ENCODE measurements at places on chromosomes 13 and 19. TPM values are rescaled to one million over a fixed set of nuclear protein-coding genes. Genes with fewer than 3 reads are reported as not detected.

- no peak for DNase-seq
Observed at GRCh38 chr13:38341149-38341692, 8.4 kb upstream of the UFM1 start.

- no peak for DNase-seq
Observed at GRCh38 chr13:110634558-110634957, 19.2 kb downstream of the NAXD start.

DNA sequence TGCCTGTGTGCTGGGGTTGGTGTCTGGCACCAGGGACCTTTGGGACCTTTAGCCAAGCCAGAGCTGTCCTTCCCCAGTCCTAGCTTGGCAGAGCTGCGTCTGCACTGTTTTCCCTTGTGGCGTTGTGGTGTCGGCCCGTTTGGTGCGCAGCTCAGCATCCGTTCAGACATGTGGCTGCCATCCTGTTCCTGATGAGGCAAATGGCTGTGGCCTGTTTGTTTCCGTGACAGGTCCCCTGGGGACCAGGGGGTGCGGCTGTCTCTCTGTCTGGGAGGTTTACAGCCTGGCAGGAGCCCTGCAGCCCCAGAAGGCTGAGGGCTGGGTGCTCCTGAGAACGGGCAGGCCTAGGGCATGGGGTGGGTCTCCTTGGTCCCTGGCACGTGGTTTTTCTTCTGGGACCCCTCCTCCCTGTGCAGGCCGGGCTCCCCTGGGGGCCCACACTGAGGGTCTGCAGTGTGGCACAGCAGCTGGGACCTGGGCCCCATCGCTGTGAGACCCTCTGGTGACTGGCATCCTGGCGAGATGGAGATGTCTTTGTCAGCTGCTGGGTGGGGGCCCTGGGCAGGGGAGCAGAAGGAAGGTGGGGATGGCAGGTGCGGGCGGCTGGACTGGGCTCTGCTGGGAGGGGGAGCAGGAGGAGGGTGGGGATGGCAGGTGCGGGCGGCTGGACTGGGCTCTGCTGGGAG is 4.0 kb downstream of the SPPL2B start:
- DNase-seq = no peak

GRCh38 chr19:30631033-30631370 is 258.8 kb downstream of the ZNF536 start:
- DNase-seq = no peak

GRCh38 chr13:50188696-50189095 is 173.5 kb downstream of the KCNRG start:
- DNase-seq = no peak

DNA sequence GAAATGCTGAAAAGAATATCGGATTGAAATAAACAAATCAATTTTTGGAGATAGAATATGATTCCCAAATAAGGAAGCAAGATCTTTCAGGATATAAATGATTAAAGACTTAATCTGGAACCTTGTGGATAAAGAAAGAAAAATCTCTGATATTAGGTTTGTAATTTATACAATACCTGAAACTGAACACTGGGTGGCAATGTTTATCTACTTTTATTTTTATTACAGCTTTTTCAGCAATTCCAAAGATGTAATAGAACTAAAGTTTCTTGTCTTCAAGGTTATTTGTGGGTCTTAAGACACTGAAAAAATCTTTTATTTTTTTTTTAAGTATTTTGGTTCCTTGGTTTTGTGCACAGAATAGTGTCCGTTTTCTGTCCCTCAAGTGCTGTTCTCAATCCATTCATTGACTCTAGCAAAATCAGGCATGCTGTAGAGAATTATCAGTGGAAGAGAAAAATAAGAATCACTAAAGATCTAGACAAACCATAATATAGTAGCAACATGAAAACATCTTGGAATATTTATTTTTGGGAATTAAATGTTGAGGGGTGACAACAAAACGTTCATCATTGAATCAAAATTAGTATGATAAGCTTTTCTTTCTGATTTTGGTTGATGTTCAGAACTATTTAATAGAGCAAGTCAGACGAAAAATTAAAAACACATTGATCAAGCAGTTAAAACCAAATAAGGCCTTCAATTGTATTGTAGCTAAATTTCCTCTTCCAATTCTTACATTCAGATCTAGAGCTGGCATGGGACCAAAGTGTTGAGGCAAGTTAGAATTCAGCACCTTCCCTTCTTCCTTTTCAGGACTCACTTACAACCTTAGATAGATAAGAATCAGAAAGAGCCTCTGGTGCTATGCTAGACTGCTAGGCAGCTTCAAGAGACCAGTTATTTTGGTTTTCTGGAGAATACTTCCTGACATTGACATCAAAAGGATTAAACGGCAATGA is 704.4 kb upstream of the PCDH20 start:
- peak; percentile 7 for DNase-seq

DNA sequence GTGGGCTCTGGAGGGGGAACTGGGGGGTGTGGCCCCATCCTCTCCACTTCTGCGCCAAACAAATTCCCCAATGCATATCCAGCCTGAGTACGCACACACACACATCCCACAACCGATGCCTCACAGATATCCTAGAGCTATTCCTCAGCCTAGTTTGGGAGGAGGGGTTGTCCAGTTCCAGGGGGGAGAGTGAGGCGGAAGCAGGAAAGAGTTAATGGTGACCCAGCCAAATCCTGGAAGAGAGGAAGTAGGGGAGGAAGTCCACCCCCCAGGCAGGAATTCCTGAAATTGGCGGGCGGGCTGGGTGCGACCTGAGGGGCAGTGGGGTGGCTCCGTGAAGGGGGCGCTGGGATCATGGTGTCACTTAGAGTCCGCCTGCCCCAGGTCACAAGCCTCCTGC is 897 bp downstream of the GPR4 start:
- peak; percentile 18 for DNase-seq

GRCh38 chr19:45769821-45770191 is 754 bp upstream of the SIX5 start:
- DNase-seq = no peak

DNA sequence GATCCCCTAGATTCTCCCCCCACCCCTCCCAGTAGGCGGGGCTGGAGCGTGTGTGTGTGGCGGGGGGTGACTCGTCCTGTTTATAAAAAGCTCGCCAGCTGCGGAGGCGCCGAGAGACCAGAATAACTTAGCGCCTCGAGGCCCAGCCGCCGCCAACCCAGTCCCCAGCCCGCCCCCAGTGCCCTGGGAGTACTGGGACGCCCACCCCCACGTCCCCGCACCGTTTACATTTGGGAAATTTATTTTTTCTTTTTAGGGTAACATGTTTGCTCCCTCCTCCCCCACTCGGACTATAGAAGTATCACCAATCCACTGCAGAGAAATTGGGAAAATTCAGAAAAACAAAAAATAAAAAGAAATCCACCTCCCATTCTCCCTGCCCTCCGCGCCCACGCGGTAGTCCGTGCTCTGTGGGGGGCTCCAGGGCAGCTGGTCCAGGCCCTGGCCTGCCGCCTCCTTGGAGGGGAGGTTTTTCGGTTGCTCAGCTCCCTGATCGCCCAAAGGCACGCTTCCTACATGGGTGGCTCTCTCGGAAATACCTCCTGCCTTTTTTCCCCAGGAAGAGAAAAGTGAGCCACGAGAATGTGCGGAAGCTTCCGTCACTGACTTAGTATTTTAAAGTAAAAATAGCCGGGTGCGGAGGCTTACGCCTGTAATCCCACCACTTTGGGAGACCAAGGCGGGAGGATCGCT is 1.5 kb upstream of the RAB3A start:
- DNase-seq = peak; percentile 72

- no peak for DNase-seq
Observed at GRCh38 chr19:38718747-38719543, 25.3 kb downstream of the CAPN12 start.

DNA sequence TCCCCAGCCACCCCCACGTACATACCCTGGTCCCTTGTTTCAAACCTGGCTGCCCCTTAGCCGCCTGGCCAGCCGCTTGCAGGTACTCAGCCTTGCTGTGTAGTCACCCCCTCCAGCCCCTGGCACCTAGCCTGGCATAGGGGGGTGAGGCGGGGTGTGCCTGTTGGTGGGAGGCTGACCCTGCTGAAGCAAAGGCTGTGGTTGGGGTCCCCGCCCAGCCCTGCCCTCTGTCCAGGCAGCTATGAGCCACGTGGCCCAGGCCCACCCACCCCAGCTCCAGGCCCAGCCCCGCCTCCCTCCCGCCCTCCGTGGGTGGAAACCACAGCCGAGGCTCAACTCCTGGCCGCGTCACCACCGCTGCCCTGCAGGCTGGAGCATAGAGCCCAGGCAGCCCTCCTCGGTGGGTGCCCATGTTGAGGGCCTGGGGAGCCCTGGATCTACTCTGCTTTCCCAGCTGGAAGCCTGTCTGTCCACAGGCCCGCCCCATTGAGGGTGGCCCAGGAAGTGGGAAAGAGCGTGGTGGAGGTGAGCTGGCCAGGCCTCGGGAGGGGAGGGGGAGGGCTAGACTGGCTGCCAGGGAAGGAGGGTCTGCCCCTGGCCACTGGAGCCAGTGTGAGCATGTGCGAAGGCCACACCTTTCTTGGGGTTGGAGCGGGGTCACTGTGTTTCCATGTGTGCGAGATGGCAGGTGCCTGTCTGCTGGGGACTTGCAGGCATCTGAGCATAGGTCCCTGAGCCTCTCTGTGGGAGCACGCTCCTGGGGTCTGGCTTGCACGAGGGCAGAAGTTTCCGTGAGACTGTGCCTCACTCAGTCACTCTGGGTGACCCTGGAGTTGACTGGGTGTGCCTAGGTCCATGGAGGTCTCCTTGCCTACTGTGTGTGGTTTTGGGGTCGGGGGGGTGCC is 31.0 kb downstream of the PAK4 start:
- DNase-seq = no peak

DNA sequence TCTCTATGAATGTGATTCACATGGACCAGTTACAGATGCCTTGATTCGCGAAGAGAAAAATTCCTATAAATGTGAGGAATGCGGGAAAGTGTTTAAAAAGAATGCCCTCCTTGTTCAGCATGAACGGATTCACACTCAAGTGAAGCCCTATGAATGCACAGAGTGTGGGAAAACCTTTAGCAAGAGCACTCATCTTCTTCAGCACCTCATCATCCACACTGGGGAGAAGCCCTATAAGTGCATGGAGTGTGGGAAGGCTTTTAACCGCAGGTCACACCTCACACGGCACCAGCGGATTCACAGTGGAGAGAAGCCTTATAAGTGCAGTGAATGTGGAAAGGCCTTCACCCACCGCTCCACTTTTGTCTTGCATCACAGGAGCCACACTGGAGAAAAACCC is 7.7 kb downstream of the ZNF543 start:
- DNase-seq = no peak

- peak; percentile 37 for DNase-seq
Observed at GRCh38 chr13:94722609-94723345, 10.4 kb upstream of the SOX21 start.

GRCh38 chr13:71515744-71516038 is 351.3 kb downstream of the DACH1 start:
- DNase-seq = peak; percentile 22

- no peak for DNase-seq
Observed at GRCh38 chr13:111917901-111918300, 149.0 kb upstream of the SOX1 start.

GRCh38 chr19:40609561-40610395 is 8.6 kb downstream of the LTBP4 start:
- DNase-seq = peak; percentile 61

DNA sequence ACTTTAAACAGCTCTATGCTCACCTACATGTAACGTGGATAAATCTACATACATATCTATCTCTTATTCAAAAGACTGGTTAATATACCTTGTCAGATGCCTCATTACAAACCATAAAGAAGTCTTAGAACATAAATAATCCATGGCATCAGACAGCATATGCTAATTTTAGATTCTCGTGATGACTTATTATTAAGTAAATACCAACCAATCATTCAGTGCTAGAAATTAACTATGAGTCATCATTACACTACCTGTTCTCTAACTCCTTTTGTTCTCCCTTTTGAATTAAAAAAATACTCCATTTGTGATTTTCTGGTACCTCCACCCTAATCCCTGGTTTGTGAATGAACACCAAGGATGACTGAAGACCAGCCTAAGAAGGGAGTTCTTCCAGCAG is 754.3 kb upstream of the ARGLU1 start:
- DNase-seq = peak; percentile 2

DNA sequence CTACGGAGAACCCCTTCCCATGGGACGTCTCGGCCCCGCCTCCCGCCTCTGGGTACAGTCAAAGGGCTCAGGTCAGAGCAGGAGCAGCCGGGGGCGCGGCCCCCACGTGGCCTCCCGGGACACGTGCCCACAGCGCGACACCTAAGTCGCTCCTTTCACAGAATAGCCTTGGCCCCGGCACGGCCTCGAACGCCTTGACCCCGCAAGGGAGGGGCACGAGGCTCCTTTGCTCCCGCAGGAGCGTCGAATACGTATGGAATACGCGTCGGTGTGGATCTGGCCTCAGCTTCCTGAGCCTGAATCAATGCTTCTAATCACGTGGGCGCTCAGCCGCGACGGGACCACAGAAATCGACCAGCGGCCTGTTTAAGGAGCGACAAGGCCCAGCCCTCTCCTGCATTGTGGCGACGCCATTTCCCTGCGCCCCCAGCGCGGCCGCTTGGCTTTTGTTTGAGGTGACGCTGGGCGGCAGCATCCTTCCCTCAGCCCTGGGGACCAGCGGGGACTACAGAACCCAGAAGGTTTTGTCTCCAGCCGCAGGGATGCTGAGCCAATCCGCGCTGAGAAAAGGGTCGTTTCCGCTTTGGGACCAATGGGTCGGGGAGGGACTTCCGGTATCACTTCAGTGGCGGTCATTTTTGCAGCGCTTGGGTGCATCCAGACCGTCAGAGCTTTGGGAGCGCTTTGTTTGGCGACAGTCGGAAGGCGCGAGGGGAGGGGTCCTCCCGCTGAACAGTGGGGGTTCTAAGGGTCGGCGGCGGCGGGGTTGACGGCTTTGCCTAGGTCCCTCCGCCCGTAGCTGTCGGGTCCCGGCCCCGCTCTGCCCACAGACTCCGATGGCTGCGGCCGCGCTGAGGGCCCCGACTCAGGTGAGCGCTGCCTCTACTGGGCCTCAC is at the start of gene ZIK1:
Gene ZIK1, plus strand, starts transcription at position 625 of the 896 bp plus-strand sequence. Its CDS starts 212 bp downstream, at position 837.
- peak; percentile 48 for DNase-seq

- DNase-seq = no peak
Observed at GRCh38 chr13:110790371-110790770, 76.9 kb downstream of the ING1 start.

DNA sequence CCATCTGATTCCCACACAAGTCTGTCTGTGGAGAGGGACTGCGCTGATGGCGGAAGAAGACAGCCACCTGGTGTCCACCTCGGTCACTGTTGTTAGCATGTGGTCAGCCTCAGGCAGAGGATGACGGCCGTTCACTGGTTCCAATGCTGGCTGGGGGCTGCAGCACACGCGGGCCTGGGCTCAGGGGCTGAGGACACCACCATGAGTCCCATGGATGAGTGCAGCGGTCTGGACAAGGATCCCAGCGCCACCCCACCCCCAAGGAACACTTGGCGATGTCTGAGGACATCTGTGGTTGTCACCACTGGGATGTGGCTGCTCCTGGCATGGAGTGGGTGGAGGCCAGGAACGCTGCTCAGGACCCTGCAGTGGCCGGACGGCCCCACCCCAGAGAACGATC is 10.9 kb downstream of the DPP9 start:
- DNase-seq = no peak

The CRB3 gene
- not detected for polyA plus RNA-seq

The CEACAM5 gene
- not detected for polyA plus RNA-seq

The ZC3H4 gene
- polyA plus RNA-seq = 6.2 TPM

The IGFL4 gene
- not detected for polyA plus RNA-seq

The KLK10 gene
- polyA plus RNA-seq = not detected

The RB1 gene
- polyA plus RNA-seq = 5.3 TPM

The CCDC159 gene
- 30.0 TPM for polyA plus RNA-seq

The ZNF439 gene
- 0.12 TPM for polyA plus RNA-seq

The EPS8L1 gene
- 13.8 TPM for polyA plus RNA-seq

The ZNF525 gene
- polyA plus RNA-seq = 0.59 TPM

The CCDC169 gene
- 1.2 TPM for polyA plus RNA-seq

The CD177 gene
- polyA plus RNA-seq = not detected

The SHISA7 gene
- polyA plus RNA-seq = not detected

The UTP14C gene
- polyA plus RNA-seq = 4.1 TPM

The CEACAM7 gene
- not detected for polyA plus RNA-seq

The FBXO27 gene
- polyA plus RNA-seq = 4.9 TPM

The MEF2B gene
- 0.65 TPM for polyA plus RNA-seq

The ZNF431 gene
- polyA plus RNA-seq = 3.5 TPM

Measured in endothelial cell of umbilical vein (primary cell).